Fibroblast of skin of right biceps (primary cell): ENCODE measurements at places on chromosomes 1 and 21.

DNA sequence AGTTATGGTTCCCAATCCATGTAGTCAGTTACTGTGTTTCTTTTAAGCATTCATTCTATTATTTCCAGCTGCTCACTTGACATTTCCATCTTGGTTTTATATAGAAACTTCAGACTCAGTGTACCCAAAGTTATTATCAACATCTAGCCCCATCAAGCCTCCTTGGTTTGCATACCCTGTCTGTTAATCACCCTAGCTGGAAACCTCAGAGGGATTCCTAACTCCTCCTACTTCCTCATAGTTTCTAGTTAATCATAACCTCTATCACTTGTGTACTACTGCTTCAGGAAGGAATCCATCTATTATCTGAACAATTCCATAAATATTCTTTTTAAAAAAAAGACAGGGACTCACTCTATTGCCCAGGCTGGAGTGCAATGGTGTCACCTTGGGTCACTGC lies 293.3 kb downstream of the SDCCAG8 start:
- DNase-seq = peak; percentile 89

DNA sequence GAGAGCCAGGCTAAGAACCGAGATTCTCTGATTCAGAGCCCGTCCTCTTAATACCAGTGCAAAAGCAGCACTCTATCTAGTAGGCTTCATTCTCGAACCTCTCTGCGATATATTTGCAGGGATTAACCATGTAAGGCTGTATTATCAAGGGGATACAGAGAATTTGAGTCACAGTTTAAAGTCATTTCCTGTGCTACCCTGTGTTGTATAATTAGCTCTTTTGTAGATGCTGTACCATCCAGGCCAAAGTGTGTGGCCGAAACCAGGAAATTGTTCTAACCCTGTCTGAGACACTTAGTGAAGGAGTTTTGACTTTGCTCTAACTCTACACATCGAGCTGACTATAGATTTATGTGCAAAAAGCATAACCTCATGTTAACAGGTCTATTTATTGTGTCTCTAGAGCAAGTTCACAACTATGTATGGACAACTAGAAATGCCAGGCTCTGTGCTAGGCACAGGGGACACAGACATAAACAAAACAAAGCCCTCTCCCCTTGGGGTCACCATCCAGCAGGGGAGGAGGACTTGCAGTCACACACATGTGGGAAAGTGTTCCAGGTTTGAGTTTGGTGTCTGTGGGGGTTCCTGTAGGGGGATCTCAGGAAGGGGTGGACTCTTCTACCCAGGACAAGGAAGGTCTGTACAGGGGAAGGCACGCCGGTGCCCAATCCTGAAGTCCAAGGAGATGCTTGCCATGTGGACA lies 182.2 kb downstream of the DHRS3 start:
- DNase-seq = peak; percentile 70

DNA sequence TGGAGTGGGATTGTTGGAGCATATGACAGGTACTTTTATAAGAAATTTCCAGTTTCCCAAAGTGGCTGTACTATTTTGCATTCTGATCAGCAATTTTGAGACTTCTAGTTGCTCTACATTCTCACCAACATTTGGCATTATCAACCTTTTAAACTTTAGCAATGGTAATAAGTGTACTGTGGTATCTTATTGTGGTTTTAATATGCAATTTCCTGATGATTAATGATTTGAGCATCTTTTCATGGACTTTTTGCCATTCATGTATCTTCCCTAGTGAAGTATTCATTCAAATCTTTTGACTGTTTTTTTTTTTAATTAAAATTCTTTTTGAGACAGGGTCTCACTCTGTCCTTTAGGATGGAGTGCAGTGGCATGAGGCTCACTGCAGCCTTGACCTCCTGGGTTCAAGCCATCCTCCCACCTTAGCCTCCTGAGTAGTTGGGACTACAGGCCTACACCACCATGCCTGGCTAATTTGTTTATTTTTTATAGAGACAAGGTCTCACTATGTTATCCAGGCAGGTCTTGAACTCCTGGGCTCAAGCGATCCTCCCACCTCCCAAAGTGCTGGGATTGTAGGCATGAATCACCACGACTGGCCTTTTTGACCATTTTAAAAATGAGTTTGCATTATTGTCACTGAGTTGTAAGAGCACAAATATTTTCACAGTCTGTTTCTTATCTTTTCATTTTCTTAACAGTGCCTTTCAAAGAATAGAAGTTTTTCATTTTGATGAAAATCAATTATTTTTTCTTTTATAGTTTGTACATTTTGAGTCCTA lies 7.8 kb upstream of the SLC6A9 start:
- peak; percentile 63 for DNase-seq

- DNase-seq = no peak
These were observed 22.9 kb downstream of the EXO1 start for GRCh38 chr1:241870746-241871430.

- no peak for DNase-seq
These were observed 12.5 kb downstream of the LBR start for GRCh38 chr1:225415307-225415706.

GRCh38 chr1:156765666-156766065 lies 1.7 kb upstream of the PRCC start:
- DNase-seq = no peak

DNA sequence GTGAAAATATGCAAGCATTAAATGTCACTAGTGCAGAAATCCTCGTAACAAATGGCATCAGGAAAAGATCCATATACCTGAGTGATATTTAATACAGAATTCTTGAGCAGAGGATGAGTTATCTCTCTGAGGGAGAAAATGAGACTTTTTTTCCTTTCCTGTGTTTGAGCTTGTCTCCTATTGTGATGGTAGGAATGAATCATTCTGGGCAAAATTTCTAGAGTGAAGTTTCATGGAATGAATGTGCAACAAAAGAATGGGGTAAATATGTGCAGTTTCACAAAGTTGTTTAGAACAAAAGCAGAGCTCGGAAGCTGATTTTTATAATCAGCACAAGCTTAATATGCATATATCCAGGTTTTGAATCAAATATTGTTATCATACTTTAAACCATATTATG lies 4.6 kb downstream of the CTPS1 start:
- DNase-seq = peak; percentile 55

DNA sequence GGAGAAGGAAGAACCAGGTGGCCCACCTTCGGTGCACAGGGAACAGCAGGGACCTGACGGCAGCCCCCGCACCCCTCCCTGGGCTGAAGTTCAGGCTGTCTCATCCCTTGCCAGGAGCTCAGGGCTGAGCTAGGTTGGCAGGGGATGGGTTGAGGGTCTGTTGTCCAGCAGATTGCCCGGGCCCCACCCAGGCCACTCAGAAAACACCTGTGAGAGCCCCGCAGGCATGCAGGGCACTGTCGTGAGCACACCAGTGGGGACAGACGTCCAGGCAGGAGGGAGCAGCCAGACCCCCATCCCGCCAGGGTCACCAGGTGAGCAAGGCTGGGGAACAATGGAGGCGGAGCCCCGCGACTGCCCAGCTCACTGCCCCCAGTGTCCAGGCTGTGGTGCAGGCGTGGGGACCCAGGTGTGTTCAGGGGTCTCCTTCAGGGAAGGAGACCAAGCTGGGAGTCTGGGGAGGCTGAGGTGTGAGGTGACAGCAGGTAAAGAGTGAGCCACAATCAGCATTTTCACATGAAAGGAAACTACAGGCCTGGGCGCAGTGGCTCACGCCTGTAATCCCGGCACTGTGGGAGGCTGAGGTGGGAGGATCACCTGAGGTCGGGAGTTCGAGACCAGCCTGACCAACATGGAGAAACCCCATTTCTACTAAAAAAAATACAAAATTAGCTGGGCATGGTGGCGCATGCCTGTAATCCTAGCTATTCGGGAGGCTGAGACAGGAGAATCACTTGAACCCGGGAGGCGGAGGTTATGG lies 9.4 kb upstream of the SAMD11 start:
- DNase-seq = no peak
